Endothelial cell of umbilical vein (primary cell): ENCODE measurements at places on chromosomes 16 and 17. TPM values are rescaled to one million over a fixed set of nuclear protein-coding genes. Genes with fewer than 3 reads are reported as not detected.

Gene MAF
- polyA plus RNA-seq: 0.04 and 0.10 TPM in 2 replicates

Gene TMED6
- not detected in 2 replicates for polyA plus RNA-seq

Gene MT4
- not detected in 2 replicates for polyA plus RNA-seq

GRCh38 chr17:4319221-4319620 is 47.3 kb downstream of the UBE2G1 start:
- no peak for DNase-seq
- no peaks in the 10 kb centered on the region for H3K4me1 ChIP-seq
- H3K4me3 ChIP-seq: no peak overlapping the region
- H3K27ac ChIP-seq: no peak overlapping the region
- H3K27me3 ChIP-seq: no peaks in the 10 kb centered on the region
- no peaks in the 10 kb centered on the region for H3K36me3 ChIP-seq

DNA sequence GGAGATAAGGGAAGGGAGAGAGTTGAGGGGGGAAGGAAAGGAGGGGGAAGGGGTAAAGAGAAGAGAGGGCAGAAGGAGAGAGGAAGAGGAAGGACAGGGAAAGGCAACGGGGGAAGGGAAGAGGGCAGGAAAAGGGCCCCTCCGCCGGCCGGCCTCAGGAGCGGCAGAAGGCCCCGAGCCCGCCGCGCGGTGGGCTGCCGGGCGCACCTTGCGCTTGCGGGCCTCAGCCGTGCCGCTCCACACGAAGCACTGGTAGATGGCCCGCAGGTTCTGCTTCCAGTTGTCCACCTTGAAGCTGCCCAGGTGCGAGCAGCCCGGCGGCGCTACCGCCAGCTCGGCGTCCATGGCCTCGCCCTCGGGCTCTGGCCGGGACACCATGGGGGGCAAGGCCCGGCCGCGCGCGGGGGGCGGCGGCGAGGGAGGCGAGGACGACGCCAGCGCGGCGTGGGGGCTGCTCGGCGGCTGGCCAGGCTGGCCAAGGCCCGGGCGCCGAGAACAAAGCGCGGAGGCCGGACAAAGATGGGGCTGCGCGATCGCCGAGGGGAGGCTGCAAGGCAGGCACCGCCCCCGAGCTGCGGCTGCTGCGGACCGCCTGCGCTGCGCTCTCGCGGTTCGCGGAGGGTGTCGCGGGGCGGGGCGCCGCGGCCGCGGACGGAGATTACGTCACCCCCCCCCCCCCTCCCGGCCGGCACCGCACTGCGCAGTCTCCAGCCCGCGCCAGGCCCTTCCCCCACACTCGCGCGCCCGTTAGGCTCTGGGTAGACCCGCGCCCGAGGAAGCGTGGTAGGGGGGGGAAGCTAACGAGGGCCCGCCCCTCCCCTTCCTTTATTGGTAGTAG is at the start of gene USP22:
Gene USP22 (minus strand): TSS at position 554 of the 838 bp plus-strand sequence. CDS start 176 bp downstream, at position 378.
- DNase-seq: no peak
- peak within 1 kb of the TSS; percentile 99 for H3K4me3 ChIP-seq
- peaks cover under 1% of the 10 kb centered on the region for H3K36me3 ChIP-seq
